ENCODE measurements at places on chromosomes 6 and 20.

GRCh38 chr6:82995066-82995465 is 70.6 kb downstream of the UBE3D start:
- DNase-seq = no peak

- no peak for DNase-seq
These were observed 241.5 kb upstream of the PLN start for GRCh38 chr6:118306392-118307238.

DNA sequence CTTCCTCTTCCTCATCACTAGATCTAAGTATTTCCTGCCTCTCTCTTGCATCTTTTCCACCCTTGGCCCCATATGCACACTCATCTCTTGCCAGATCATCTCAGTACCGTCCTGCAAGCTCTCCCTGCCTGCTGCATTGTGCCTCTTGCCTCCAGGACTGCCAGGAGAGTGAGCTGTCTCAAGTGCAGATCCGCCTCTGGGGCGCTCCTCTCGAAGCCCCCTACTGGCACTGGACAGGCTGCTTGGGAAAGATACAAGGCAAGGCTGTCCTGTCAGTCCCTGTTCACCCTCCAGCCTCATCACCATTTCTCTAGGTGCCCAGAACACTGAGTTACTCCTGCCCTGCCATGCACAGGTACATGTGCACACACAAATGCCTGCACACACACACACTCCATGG is 10.2 kb downstream of the SYNDIG1 start:
- no peak for DNase-seq

DNA sequence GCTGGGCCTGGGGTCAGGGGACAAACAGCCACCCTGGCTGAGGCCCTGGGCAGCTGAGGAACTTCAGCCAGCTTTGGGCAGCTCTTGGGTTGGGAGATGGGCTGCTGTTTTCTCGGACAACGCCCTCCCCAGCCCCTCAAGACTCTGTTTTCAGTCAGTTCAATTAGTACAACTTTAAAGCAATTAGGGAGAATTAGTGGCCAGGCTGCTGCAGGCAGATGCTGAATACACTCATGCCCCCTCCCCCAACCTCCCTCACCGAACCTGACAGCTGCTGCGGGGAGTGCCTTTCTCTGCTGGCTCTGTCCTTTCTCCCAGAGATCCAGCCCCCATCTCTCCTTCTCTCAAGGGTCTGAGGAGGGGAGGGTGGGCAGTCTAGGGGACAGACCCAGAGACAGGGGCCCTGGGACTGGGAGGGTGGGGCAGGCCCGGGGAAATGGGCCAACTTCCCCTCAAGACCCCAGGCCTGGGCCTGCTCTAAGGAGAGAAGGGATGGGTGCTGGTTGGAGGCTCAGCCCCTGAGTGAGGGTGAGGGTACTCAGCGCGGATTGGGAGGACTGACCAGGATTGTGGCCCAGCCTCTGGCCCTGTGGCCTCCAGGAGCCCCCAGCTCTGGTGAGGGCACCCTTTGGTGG is 17.8 kb upstream of the MYT1 start:
- DNase-seq = peak; percentile 96

GRCh38 chr20:50215926-50216325 is 25.3 kb downstream of the CEBPB start:
- DNase-seq = no peak

DNA sequence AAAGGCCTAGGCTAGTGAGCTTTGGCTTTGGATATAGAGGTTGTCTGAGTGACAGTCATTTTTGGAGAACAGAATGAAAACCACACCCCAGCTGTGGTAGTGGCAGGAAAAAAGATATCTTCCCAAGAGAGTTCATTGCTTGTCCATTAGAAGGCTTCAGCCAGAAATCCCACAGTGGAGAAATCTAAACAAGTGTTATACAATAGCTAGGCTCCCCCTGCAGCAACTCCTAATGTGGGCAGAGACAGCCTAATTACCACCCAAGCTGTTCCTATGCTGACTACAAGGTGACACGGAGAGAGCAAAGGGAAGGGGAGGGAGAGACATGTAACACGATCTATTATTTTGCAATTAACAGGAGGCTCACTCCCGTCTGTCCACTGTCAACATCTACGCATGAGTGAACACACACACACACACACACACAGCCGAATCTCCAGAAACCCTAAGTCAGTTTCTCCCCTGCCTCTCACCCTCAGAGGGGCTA is 147.5 kb upstream of the TCF21 start:
- DNase-seq = no peak

DNA sequence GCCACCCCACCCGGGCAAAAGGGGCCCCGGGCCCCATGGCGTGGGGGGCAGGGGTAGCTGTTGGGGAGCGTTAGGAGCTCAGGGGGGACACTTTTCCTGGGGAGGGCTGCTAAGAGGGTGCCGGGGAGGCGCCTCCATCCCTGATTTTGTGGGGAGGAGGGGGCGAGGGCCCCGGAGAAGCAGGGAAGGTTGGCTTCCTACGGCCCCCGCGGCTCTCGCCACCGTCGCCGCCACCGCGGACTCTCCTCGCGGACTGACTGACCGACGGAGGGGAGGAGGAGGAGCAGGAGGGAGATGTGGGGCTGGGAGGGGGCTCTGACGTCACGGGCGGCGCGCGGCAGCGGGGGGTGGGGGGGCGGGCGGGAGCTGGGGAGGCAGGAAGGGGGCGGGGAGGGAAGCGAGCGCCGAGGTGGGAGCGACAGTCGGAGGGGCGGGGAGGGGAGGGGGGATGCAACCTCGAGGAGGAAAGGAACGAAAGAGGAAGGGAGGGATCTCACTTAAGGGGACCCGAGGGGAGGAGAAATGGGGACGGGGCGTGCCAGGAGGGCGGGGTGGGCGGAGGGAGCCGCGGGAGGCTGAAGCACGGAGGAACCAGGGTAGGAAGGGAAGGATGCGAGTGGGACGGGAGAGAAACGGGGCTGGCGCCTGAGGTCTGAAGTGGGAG is 5.1 kb downstream of the GABBR1 start:
- peak; percentile 83 for DNase-seq

DNA sequence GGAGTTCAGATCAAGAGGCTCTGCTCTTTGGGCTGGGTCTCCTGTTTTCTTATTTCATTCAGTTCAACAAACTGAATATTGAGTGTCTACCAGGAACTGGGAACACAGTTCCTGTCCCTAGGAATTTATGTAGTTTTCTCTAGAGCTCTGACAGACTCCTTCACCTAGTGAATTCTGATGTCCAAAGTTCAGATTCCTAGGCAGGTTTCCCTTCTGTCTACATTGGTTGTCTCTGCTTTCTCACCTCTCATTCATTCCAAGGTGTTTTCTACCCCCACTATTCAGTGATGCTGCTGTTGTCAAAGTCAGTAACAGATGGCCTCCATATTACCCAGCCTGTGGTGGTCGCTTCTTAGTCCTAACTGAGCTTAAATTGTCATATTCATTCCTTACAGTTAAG is 4.4 kb downstream of the SMIM13 start:
- DNase-seq = no peak

DNA sequence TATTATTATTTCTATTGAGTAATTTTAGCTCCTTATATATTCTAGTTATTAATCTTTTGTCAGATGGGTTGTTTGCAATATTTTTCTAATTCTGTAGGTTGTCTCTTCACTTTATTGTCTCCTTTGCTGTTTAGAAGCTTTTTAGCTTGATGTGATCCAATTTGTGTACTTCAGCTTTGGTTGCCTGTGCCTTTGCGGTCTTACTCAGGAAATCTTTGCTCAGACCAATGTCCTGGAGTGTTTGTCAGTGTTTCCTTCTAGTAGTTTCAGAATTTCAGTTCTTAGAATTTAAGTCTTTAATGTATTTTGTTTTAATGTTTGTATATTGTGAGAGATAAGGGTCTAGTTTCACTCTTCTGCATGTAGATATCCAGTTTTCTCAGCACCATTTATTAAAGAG is 916.0 kb upstream of the EYS start:
- DNase-seq = no peak

- no peak for DNase-seq
These were observed 64.8 kb upstream of the TMEM30A start for GRCh38 chr6:75349262-75349984.

- DNase-seq = no peak
These were observed 111.8 kb upstream of the FRMD1 start for GRCh38 chr6:168190646-168191443.

GRCh38 chr6:43725643-43726580 is 38.3 kb upstream of the MRPS18A start:
- no peak for DNase-seq

- DNase-seq = no peak
These were observed 10.4 kb downstream of the FAM110A start for GRCh38 chr20:843912-844311.

- no peak for DNase-seq
These were observed 407.1 kb upstream of the RUNX2 start for GRCh38 chr6:44920952-44921491.

GRCh38 chr6:113578691-113579090 is 278.5 kb upstream of the MARCKS start:
- DNase-seq = no peak

DNA sequence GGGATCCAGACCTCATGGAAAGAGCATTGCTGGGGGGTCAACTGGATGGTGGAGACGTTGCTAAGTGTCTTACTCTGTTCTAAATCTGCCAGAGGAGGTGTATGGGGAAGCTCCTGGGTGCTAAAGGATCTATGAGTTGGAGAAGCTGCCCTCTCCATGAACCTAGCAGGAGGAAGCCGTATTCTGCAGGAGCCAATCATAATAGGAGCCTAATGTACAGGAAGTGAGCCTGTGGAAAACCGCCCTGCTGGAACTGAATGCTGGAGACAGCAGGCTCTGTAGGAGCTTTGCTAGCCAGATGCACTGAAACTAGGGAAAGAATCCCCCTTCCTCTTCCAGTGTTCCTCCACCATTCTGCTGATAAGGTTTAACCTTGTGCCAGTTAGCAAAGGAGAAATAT is 10.9 kb downstream of the CASP8AP2 start:
- DNase-seq = no peak

GRCh38 chr6:10433322-10433721 is 18.4 kb upstream of the TFAP2A start:
- DNase-seq = no peak

DNA sequence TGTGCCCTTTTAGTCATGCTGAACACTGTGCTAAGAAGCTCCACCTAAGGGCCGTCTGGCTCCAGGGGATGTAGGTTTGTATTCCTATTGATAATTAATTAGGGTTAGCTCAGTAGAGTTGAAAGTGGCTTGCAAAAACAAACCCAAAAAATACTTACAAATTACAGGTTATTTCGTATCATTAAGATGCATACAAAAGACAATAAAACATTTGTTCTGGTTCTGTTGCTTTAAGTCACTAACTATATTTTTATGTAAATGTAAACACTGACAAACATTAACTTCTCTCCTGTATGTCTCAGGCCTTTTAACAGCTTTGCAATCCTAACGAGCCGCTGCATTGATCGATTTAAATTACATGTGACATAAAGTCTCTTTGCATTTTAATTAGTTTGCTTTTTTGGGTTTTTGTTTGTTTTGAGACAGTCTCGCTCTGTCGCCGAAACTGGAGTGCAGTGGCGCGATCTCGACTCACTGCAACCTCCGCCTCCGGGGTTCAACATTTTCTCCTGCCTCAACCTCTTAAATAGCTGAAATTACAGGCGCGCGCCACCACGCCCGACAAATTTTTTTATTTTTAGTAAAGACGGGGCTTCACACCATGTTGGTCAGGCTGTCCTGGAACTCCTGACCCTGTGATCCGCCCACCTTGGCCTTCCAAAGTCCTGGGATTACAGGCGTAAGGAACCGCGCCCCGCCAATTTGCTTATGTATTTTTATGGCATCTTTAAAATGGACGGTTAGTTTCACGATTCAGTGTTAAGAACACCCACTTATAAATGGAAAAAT is 110.9 kb downstream of the HFE start:
- DNase-seq = no peak

GRCh38 chr6:149230712-149231460 is 86.6 kb upstream of the TAB2 start:
- no peak for DNase-seq

GRCh38 chr6:170290296-170291128 is at the start of gene DLL1:
Gene DLL1 (minus strand): TSS chr6:170291078. CDS start chr6:170290139, 939 bp downstream.
- DNase-seq = peak; percentile 80

GRCh38 chr20:48761023-48761785 is 66.6 kb downstream of the PREX1 start:
- DNase-seq = no peak

DNA sequence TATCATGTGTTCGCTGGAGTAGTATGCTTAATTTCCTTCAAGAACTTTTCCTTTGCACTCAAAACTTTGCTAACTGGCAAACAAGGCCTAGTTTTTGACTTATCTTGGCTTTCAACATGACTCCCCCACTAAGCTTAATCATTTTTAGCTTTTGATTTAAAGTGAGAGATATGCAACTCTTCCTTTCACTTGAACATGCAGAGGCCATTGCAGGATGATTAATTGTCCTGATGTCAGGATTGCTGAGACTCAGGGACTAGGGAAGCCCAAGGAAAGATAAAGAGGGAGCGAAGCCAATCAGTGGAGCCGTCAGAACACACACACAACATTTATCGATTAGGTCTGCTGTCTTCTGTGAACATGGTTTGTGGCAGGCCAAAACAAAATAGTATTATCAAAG is 491.4 kb downstream of the CBLN4 start:
- DNase-seq = no peak

GRCh38 chr6:136788069-136788902 is 4.0 kb downstream of the MAP3K5 start:
- no peak for DNase-seq

GRCh38 chr20:20664795-20665589 is 47.5 kb downstream of the RALGAPA2 start:
- no peak for DNase-seq

GRCh38 chr20:40655451-40655850 is 33.6 kb downstream of the MAFB start:
- DNase-seq = no peak

DNA sequence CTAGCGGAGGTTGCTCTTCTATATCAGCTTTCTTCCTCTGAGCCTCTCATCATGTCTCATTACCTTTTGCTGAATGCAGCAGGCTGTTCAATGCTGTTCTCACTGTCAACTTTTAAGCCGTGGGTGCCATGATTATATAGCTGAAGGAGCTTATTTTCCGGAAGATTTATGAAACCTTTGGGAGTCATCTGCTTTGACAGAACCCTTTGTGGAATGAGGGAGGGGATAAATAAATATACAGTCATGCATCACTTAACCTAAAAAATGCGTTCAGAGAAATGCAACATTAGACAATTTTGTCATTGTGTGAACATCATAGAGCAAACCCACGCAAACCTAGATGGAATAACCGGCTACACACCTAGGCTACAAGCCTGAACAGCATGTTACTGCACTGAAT is 102.2 kb upstream of the AKAP12 start:
- no peak for DNase-seq

Data from D721Med (cell line).